ENCODE measurements at places on chromosomes 7 and 10. TPM values are rescaled to one million over a fixed set of nuclear protein-coding genes. Genes with fewer than 3 reads are reported as not detected.

- no peak for DNase-seq
Measured at GRCh38 chr7:154306036-154306435, 253.8 kb downstream of the DPP6 start.

DNA sequence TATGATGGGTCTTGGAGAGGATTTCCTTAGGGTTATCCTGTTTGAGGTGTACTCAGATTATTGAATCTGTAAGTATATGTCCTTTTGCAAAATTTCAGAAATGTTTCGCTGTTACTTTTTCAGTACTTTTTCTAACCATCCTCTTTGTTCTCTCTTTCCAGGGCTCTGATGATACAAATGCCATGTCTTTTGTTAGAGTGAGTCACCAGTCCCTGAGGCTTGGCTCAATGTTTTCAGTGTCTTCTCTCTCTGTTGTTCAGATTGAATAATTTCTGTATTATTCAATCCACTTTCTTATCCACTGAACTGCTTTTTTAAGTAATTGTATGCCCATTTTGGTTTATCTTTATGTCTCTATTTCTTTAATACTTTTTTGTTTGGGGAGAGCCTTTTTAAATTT lies 449.4 kb downstream of the TNS3 start:
- no peak for DNase-seq

DNA sequence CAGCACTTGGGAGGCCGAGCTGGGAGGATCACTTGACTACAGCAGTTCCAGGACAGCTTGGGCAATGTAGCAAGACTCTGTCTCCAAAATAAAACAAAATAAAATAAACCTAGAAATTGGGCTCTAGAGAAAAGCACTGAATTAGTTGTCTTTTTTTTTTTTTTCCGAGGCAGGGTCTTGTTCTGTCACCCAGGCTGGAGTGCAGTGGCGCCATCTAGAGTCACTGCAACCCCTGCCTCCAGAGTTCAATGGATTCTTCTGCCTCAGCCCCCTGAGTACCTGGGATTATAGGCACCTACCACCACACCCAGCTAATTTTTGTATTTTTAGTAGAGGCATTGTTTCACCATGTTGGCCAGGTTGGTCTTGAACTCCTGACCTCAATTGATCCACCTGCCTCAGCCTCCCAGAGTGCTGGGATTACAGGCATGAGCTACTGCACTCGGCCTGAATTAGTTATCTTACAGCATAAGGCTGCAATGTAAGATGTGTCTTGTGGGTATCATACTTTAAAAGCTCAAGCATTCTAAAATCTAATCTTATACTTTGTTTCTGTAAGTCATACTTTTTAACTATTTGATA lies 12.8 kb downstream of the MEIG1 start:
- peak; percentile 47 for DNase-seq

DNA sequence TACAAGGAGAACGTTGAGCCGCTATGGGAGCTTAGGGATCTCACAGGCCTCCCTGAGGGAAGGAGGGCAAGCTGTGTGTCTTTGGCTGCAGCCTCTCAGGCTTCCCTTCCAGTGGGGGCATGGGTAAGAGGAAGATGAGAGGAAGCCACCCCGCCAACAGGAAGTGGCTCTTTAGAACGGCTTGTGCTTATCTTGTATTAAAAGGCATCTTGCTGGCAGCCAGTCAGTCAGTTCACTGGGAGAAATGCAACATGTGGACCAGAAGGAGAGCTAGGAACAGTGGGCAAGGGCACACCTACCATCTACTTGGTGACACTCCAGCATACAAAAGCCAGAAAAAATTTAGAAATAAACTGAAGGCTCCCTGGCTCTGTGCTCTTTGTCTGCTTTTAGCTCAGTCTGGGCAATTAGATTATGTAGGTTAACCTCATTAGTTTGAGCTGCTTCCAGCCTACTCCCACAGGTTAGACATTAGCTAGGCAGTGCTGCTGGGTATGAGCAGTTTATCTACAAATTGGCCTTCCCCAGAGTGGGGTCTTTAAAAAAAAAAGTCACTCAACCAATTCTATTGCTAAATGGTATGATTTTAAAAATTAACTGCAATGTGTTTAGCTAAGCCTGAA lies 595.9 kb downstream of the KCNMA1 start:
- DNase-seq: peak; percentile 18

- DNase-seq: no peak
Measured at GRCh38 chr10:66190413-66190812, 735.4 kb upstream of the LRRTM3 start.

DNA sequence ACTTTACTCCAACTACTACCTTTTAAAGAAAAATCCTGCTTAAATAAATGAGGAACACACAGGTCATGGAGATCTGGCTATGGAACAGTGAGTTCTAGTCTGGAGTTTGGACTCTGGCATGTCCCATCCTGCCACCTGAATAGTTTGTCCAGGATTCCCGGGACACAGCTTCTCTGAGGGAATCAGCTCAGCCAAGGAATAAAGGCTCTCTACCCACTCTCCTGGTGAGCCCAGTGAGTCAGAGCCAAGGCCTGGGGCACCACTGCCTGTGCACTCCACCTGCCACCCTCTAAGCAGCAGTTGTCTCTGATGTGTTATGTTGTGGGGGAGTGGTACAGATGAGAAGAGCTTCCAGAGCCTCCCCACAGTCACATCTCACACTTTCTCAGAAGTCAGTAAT lies 113.5 kb downstream of the HTR5A start:
- no peak for DNase-seq

GRCh38 chr7:4156190-4156589 lies 525.9 kb upstream of the FOXK1 start:
- no peak for DNase-seq

DNA sequence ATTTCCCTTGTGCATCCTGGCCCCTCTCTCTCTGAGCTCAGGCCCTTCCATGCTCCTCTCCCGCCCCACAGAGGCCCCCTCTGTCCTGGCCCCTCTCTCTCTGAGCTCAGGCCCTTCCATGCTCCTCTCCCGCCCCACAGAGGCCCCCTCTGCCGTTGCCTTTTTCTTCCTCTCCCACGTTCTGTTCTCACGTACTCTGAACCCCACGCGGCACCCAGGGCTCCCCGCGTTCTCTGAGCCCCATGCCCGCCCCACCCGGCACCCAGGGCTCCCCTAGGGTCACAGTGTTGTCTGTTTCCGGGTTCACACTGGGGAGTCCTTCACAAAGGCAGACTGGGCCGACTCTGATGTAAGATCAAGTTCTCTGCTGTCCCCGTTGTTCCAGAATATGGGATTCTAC lies 336.8 kb downstream of the DNAJB6 start:
- no peak for DNase-seq

GRCh38 chr10:114953047-114953446 lies 15.1 kb downstream of the TRUB1 start:
- no peak for DNase-seq

DNA sequence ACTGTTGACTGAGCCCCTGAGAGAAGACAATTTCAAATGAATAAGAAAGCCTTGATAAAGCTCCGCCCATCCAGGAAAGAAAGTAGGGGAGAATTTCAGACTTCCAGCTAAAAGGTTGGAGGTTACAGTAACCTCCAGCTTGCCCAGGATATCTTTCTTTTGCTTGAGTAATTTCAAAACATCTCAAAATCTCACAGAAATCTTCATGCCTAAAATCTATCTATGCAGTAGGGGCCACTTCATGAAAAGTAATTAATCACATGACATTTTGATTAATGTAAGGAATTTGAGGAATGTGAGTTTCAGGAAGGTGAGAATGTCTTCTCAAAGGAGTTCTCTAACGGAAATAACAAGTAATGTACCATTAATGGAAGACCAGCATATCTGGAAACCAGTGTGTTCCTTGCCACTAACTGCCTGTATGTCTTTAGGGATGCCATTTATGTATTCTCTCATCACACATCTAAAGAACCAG lies 24.2 kb downstream of the TRIL start:
- no peak for DNase-seq

DNA sequence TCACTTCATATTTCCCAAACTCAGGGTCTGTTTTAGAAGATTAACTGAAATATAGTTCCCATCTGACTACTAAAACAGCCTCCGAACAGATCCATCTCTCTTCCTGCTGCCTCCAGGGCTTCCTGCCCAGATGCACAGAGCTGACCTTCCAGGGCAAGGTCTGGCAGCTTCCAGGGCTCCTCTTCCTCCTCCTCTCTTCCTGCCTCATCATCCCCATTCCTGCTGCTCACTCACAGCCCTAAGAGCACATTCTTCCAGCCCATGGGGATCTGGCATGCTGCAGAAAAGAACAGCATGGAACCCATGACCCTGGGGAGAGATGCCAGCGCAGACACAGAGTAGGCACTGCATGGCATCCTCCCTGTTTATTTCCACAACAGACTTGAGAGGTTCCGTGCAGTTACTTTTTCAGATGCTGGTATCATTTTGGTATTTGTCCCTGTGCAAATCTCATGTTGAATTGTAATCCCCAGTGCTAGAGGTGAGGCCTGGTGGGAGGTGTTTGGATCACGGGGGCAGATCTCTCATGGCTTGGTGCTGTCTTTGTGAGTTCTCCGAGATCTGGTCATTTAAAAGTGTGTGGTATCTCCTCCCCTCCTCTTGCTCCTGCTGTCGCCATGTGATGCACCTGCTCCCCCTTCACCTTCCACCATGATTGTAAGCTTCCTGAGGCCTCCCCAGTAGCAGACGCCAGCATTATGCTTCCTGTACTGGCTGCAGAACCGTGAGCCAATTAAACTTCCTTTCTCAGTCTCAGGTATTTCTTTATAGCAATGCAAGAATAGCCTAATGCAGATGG lies 4.4 kb downstream of the PKD1L1 start:
- no peak for DNase-seq

DNA sequence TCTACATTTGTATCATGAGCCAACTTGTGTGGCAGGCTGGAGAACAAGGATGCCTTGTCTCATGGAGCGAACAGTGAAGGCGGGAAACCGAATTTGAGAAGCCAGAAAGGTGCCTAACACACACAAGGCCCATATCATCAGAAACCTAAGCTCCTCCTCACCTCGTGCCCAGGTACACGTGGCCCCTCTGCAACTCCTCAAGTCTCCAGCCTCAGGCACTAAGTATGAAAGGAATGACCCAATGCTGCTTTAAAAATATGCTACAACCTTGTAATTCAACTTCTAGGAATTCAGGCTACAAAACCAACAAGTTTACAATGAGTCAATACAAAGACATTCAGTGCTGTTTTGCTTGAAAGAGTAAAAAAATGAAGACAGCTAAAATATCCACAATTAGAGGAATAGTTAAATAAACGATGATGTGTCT lies 95.7 kb downstream of the CDK6 start:
- DNase-seq: peak; percentile 80

DNA sequence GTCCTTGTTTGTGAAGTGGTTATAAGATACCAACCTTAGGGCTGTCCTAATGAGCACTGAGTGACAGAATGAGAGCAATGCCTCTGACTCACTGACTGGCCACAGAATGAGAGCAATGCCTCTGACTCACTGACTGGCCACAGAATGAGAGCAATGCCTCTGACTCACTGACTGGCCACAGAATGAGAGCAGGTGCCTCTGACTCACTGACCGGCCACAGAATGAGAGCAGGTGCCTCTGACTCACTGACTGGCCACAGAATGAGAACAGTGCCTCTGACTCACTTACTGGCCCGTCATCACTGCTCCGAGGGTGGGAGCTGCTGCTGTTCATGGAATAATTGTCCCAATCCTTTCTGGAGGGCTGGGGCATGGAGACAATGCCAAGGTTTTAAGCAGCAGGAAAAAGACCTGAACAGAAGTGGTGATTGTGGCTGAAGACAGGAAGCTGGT lies 265.2 kb upstream of the PPP2R2D start:
- DNase-seq: peak; percentile 56

DNA sequence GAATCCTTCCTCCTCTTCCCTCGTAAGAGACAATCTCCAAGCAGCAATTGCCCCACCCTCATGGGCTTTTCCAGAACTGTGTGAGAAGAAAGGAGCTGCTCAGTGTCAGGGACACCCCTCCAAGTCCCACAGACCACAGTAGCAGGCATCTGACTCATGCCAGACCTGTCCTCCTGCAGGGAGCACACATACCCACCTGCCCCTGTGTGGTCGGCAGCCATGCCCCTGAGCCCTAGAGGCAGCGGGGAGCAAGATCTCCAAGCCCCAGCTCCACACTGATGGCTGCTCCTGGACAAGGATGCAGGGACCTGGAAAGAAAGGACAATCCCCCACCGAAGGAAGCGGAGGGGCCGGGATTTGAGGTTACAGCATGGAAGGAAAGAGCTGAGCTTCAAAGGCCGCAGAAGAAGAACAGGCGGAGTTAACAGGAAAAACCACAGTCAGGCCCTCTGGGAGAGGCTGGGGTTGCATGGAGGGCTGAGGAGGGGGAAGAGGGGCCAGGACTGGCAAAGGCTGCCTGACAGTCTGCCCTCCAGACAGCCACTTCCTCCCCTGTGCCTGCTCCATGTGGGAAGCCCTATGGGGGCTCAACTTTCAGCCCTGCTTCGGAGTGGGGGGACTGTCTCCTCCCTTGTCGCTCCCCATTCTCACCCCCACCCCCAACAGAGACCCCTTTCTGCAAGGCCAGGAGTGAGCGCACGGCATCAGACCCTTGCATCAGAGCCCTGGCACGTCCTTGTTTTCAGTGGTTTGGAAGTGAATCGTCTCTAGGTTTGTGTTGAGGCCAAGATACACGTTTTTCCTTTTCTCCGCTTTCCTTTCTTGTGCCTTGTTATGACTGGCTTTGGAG lies 46.8 kb downstream of the ASB13 start:
- DNase-seq: no peak

- DNase-seq: no peak
Measured at GRCh38 chr7:112938863-112939573, 147.6 kb downstream of the GPR85 start.

GRCh38 chr7:18639711-18640110 lies 144.2 kb downstream of the HDAC9 start:
- DNase-seq: no peak

DNA sequence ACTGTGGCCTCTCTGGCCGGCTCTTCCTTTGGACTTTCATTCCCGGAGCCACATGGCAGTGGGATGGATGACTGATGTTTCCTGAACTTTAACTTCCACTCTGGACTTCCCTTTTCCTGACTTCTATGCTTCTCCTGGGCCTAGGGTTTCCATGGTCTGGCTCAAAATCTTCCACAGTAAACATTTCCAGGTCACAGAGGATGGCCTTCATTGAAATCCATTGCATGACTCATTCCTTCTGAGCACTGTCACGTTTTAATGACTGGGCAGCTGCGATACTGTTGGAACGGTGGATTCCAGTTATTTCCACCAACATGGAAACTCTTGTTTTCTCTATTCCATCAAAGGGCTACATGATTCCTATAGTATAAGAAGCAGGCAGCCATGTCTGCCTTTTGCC lies 24.4 kb upstream of the ZNF273 start:
- DNase-seq: peak; percentile 11

GRCh38 chr7:96982586-96982985 lies 22.8 kb upstream of the DLX6 start:
- DNase-seq: no peak

- DNase-seq: no peak
Measured at GRCh38 chr10:126565871-126566270, 104.6 kb downstream of the C10orf90 start.

Gene CUL1
- total RNA-seq: 41.9 TPM

Gene MSRB2
- 10.1 TPM for total RNA-seq

Gene CLEC2L
- not detected for total RNA-seq

Gene HABP2
- not detected for total RNA-seq

Gene CRTAC1
- not detected for total RNA-seq

Gene TLX1
- not detected for total RNA-seq

Gene OLAH
- not detected for total RNA-seq

Gene CACNA2D1
- 9.0 TPM for total RNA-seq

Gene PRF1
- total RNA-seq: not detected

Gene MYOF
- total RNA-seq: 85.0 TPM

Gene CPVL
- total RNA-seq: 0.50 TPM

Gene FANK1
- total RNA-seq: 0.42 TPM

Gene SLC26A4
- 4.3 TPM for total RNA-seq

Gene AKR1C4
- not detected for total RNA-seq

Gene EBLN1
- total RNA-seq: not detected

Gene FAM25G
- total RNA-seq: not detected

Measured in HT1080 (cell line).